ENCODE measurements at places on chromosomes 6 and 20.

DNA sequence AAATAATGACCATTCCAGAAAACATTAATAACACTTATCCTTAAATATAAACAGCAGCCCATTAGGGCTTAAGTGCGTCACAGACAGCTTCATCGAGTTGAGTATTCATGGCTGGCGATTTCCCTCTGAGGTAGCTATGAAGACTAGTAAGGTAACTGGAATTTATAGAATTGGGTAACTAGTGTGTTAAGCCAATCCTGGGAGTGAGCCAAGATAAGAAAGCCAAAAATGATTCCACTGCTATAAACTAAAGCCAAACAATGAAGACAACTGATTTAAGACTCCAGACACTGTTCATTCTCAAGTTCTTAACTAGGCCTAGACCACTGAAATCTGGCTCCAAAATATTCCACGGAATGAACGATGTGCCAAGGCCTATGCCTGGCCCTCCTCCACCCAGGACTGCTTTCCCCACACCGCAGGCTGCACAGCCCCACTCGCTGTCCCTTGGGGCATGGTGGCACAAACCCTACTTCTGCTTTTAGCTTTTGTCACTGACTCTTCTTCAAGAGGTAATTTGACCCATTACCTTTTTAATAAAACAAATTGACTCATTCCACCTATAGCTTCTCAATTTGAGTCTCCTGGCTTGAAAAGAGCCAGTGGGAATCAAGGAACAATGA is 66.0 kb downstream of the BLOC1S5 start:
- no peak for DNase-seq

GRCh38 chr6:125810445-125810844 is 19.7 kb downstream of the NCOA7 start:
- DNase-seq: no peak

GRCh38 chr6:16440636-16441212 is 202.3 kb downstream of the GMPR start:
- DNase-seq: no peak

GRCh38 chr6:42400886-42401612 is 50.7 kb downstream of the TRERF1 start:
- DNase-seq: no peak

DNA sequence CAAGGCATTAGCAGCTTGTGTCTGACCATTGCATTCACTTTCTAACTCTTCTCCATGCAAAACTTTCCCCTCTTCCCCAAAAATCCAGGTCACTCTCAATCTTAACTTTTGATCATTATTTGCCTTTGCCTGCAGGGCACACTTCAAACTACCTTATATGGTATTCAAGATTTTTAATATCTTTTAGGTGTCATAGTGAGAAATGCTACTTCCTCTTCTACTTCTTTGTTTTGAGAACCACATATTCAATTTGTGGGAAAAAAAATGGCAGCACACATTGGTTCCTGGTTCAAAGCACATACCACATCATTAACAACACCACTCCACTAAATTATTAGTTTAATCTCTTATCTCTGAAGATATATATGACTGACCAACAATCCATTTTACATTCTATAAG is 1267.0 kb upstream of the CITED2 start:
- DNase-seq: no peak

GRCh38 chr6:53579338-53579737 is 34.4 kb upstream of the GCLC start:
- peak; percentile 79 for DNase-seq

DNA sequence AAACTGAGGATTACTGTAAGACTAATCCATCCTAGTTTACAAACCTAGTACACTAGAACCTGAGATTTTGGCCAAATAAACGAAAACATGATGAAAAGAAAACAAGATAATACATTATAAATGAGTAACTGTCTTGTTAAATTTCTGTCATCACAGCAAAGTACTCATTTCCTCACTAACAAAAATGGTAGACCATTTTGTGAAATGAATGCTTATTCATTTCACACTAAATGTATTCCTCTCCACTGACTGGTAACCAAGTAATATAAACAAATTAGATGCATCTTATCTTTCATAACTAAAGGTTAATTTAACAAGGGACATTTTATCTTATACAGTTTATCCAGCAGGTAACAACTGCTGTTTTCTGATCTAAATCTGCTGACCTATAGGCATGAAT is 143.7 kb downstream of the REV3L start:
- no peak for DNase-seq

- DNase-seq: no peak
These were observed 89.2 kb downstream of the RPP40 start for GRCh38 chr6:4914420-4915159.

- no peak for DNase-seq
These were observed 120.2 kb downstream of the MBOAT1 start for GRCh38 chr6:20092071-20092566.

DNA sequence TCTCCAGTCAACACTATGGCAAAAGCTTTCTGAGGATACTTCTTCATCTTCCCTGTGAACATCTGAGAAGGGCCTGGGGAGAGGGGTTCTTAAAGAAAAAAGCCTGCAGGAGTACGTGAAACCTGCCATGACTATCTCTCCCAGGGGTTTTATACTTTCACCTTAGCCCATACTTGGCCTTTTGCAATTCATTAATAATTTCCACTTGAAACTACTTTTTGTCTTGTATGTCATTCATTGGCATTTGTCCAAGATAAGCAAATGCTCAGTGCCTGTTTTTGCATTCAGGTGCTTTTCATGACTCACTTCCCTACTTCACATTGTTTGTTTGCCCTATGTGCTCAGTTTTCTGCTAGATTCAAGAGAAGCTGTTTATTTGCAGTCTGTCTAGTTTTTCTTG is 580.3 kb upstream of the GJE1 start:
- DNase-seq: no peak

DNA sequence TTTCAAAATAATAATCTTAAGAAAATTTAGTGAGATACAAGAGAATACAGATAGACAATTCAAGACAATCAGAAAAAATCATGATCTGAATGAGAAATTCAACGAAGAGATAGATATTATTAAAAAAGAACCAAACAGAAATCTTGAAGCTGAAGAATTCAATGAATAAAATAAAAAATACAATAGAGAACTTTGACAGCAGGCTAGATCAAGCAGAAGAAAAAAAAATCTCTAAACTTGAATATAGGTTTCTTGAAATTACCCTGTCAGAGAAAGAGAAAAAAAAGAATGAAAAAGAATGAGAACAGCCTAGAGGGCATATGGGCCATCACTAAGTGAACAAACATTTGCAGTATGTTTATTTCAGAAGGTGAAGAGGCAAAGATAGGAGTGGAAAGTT is 39.0 kb downstream of the IL22RA2 start:
- no peak for DNase-seq

DNA sequence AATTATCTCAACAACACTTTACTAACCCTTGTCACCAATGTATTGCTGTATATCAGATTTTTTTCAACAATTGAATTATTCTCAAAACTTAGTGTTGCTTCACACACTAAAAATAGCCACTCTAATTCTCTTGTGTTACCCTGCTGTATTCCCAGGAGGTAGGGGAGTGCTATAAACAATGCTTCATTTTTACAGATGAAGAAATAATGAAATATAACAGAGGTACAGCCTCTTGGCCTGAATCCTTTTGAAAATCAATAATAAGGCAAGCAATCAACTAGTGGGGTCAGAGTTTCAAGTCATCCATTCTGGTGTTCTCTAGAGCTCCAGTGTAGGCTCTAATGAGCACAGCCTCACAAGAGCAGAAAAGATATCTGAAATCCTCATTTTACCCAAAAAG is 10.9 kb downstream of the HIVEP2 start:
- no peak for DNase-seq

DNA sequence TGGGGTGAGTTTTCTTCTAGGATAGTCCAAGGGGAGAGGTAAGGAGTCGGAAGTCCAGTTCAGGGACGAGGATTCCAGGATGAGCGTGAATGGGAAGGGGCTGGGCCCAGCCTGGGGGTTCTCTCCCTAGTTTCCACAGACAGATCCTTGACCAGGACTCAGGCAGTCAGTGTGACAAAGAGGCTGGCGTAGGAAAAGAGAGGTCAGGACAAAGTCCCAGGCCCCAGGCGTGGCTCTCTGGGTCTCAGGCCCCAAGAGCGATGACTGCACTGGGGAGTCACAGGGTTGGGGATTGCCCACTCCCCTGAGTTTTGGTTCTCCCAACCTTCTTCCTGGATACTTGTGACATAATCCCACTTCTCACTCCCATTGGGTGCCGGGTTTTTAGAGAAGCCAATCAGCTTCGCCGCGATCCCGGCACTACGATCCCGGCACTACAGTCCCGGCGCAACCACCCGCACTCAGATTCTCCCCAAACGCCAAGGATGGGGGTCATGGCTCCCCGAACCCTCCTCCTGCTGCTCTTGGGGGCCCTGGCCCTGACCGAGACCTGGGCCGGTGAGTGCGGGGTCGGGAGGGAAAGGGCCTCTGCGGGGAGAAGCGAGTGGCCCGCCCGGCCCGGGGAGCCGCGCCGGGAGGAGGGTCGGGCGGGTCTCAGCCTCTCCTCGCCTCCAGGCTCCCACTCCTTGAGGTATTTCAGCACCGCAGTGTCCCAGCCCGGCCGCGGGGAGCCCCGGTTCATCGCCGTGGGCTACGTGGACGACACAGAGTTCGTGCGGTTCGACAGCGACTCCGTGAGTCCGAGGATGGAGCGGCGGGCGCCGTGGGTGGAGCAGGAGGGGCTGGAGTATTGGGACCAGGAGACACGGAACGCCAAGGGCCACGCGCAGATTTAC is 46.2 kb upstream of the TRIM26 start:
- DNase-seq: peak; percentile 74

GRCh38 chr6:100220543-100220942 is 226.5 kb upstream of the MCHR2 start:
- no peak for DNase-seq

GRCh38 chr6:48178700-48179099 is 67.7 kb upstream of the PTCHD4 start:
- no peak for DNase-seq

- no peak for DNase-seq
These were observed 162.8 kb downstream of the ZFAND3 start for GRCh38 chr6:37982317-37982716.

GRCh38 chr6:6723361-6723760 is 134.8 kb downstream of the LY86 start:
- DNase-seq: no peak

DNA sequence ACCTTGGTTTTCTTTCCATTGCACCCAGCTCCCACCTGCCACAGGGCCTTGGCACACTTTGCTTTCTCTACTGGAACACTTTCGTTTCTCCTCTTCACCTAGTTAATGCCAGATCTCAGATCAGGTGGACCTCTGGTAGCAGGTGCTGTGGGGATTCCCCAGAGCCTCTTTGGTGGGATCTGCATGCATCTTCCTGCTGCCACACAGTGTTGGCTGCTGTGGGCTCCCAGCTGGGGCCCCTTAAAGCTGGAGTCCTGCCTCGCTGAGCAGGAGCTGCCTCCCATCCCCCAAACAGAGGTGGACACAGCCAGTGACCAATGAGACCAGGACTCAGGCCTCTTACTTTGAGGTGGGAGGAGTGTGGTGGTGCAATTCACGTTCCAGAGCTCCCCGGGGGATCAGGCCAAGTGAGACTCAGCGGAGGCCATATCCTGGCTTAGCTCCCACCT is 28.4 kb downstream of the CEBPB start:
- DNase-seq: no peak

- no peak for DNase-seq
These were observed 880.7 kb downstream of the KIF16B start for GRCh38 chr20:15692570-15692969.

GRCh38 chr6:10403385-10404106 is 11.3 kb downstream of the TFAP2A start:
- DNase-seq: no peak

- no peak for DNase-seq
These were observed 46.3 kb upstream of the FABP7 start for GRCh38 chr6:122733259-122733658.

DNA sequence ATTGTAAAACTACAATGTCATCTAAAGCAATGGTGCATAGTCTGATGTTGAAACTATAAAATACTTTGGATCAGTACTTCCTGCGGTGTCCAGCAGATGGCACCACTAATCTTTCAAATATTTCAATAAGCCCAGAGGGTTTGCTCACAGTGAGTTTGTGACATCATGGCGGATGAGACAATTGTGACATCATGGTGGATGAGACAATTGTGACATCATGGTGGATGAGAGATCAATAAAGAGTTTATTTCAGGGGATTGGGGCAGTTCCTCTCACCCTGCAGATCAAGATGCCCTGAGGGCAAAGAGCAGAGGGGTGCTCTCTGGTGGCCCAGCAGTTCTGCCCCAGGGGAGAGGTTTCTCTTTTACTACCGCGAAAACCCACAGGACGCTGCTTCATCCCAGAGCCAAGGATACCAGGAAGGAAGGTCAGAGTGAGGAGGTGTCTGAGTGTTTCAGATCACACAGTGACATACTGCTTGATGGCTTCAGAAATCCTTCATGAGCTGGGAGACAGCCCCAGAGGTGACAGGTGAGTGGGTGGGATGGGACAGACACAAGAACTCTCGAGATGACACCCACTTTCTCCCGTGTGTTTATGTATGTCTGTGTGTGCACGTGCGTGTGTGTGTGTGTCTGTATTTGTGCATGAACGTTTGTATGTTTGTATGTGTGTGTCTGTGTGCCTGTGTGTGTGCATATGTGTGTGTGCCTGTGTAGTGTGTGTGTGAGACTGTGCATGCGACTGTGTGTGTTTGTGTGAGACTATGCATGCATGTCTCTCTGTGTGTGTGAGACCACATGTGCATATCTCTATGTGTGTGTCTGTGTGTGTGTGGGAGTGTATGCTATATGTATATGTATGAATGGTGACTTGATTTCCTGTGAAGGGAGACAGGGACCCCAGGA is 7.3 kb upstream of the ULBP2 start:
- DNase-seq: peak; percentile 81

GRCh38 chr6:55566036-55566710 is 12.8 kb downstream of the HMGCLL1 start:
- no peak for DNase-seq

DNA sequence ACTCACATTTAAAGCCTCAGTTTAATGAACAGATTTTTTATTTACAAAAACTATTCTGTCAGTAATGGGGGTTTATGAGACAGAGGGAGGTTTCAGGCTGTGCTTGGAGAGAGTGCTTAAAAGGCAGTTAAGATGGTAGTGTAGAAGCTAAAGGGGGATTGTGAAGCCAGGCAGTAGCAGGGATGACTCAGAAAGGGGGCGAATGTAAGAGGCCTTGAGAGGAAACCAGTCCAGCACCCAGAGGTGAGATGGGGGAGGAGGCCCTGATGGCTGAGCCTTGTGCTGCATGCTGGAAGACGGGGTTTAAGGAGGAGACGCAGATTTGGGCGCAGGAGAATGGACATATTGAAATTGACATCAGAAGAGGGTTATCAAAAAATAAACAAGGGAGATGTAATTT is 6.6 kb upstream of the SERPINB9 start:
- peak; percentile 24 for DNase-seq

GRCh38 chr20:57868310-57868709 is 158.5 kb upstream of the PMEPA1 start:
- DNase-seq: no peak

GRCh38 chr20:5835321-5835821 is 85.2 kb downstream of the SHLD1 start:
- DNase-seq: peak; percentile 23

DNA sequence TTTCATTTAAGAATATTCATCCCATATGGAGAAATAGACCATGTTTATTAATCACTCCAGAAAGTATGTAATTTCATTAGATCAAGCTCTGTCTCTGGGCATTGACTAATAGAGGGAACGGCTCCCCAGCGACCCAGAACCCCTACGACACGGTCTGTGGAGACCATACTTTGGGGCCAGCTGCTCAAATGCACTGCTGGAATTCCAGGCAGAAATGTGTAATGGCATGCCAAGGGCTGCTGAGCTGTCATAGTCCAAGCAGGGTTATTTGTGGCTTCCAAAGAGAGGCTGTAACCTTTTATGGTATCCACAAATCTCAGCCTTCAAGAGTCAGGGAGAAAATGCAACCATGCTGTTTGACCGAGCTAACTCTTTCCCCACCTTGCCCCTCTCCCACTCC is 755.8 kb downstream of the DHX35 start:
- no peak for DNase-seq
